ENCODE measurements at places on chromosomes 3 and 15.

DNA sequence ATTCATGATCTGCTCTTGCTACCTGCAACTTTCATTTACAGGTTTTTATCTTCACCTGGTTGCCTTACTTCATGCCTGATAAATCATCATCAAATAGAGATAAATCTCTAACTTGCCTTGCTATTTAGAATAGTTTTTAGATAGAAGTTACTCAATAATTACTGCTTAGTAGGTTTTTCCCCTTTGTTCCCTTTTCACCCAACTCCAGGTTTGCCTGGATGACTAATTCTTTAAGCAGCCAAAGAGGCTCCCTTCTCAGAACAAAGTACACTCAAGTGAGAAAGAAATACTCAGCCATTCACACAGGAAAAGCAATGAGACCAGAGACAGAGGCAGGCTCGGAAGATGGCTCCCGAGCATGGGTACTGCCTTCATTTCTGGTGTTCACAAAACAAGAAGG lies 268.1 kb upstream of the CRBN start:
- DNase-seq: no peak

DNA sequence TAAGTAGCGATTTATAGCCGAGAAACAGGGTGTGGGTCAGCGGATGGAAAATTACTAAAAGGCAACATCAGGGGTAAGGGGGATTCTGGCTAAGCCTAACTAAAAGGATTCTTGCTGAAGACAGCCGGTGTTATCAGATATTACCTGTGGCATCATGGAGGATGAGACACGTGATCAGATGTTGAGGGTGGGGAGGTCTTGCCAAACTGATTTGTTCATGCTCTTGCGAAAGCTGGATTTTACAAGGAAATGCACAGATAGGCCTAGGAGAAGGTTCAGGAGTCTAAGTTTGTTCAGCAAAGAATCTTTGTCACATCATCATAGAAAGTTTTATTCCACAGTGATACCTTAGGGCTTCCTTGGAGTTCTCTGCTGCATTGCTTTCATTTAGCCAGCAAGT lies 396.8 kb upstream of the TBL1XR1 start:
- no peak for DNase-seq

- DNase-seq: no peak
Observed at GRCh38 chr15:68301301-68301700, 23.8 kb downstream of the FEM1B start.

GRCh38 chr3:59288951-59289350 lies 239.1 kb upstream of the CFAP20DC start:
- DNase-seq: no peak

- no peak for DNase-seq
Observed at GRCh38 chr3:120281261-120281660, 3.8 kb downstream of the GPR156 start.

DNA sequence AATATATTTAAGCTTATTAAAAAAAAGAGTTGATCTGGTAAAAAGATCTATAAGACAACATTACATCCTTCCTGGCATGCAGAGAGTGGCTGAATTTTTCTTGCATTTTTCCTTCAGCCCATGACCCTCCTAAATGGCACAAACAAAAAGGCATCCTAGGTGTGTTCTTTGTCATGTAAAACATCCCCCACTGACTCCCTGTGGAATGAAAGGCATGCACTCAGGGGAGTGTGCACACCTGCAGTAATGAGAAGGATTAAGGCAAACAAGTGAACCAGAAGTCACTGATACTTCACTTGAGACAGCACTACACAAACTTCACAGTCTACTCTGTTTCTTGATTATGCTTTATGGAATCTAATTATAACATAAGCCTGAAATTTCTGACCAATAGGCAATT lies 195.0 kb downstream of the RBMS3 start:
- DNase-seq: no peak

- DNase-seq: no peak
Observed at GRCh38 chr3:188860147-188860546, 311.6 kb upstream of the TPRG1 start.

Measured in naive thymus-derived CD8-positive, alpha-beta T cell (primary cell).